ENCODE measurements at places on chromosomes 7 and 10. TPM values are rescaled to one million over a fixed set of nuclear protein-coding genes. Genes with fewer than 3 reads are reported as not detected.

- no peak for DNase-seq
- no peaks in the 10 kb centered on the region for H3K27me3 ChIP-seq
- H3K4me3 ChIP-seq, result no peak overlapping the region
- H3K27ac ChIP-seq, result no peak overlapping the region
Observed at GRCh38 chr7:22447762-22448161, 52.2 kb downstream of the STEAP1B start.

DNA sequence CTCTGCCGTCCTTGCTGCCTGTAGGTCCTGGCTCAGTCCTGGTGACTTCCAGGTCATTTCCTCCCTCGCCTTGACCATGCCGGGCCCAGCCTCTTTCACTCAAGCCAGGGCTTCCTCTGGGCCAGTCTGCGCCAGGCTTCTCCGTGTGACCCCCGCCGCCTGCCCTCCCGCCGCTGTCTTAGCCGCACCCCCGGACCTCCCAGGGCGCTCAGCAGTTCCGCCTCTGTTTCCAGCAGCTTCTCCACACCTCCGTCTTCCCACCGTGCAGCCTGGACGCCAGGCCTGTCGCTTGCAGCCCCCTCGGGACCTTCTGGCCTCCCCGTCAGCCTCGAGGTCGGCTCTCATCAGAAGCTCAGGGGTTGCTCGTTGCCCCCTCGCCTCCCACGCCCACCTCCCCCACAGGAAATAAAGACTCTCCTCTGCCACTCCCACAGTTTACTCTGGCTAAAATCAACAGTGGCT lies 123.0 kb upstream of the FZD8 start:
- no peaks in the 10 kb centered on the region for H3K36me3 ChIP-seq
- peak; percentile 35 for DNase-seq
- H3K27ac ChIP-seq, result no peak overlapping the region
- no peaks in the 10 kb centered on the region for H3K4me1 ChIP-seq
- H3K4me3 ChIP-seq, result no peak overlapping the region
- no peaks in the 10 kb centered on the region for H3K27me3 ChIP-seq

- no peak overlapping the region for H3K4me3 ChIP-seq
- DNase-seq, result no peak
- H3K36me3 ChIP-seq, result no peaks in the 10 kb centered on the region
- no peaks in the 10 kb centered on the region for H3K27me3 ChIP-seq
- H3K4me1 ChIP-seq, result no peaks in the 10 kb centered on the region
Observed at GRCh38 chr7:40447345-40447744, 312.5 kb downstream of the SUGCT start.

GLI3 gene
- total RNA-seq, result 5.0 TPM

HOXA4 gene
- total RNA-seq, result 3.4 TPM

Data from testis (tissue), 5 donors.